Left ventricle myocardium inferior (tissue), 1 donor: ENCODE measurements at places on chromosomes 4 and X. TPM values are rescaled to one million over a fixed set of nuclear protein-coding genes. Genes with fewer than 3 reads are reported as not detected.

DNA sequence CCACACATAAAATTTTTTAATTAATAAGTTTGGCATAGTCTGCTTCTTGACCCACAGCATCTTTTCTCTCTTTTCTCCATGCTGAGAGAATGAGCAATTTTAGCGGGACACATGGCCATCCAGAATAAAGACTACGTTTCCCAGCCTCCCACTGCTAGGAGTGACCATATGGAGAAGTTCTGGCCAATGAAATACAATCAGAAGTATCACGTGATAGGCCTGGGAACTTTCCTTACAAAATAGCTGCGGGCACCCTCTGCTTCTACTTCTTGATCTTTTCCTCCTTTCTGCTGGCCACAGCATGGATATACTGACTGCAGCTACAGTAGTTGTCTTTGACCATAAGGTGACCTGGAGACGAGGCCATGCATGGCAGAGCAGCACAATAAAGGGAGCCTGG is 348.0 kb downstream of the BCOR start:
- DNase-seq, result no peak

DNA sequence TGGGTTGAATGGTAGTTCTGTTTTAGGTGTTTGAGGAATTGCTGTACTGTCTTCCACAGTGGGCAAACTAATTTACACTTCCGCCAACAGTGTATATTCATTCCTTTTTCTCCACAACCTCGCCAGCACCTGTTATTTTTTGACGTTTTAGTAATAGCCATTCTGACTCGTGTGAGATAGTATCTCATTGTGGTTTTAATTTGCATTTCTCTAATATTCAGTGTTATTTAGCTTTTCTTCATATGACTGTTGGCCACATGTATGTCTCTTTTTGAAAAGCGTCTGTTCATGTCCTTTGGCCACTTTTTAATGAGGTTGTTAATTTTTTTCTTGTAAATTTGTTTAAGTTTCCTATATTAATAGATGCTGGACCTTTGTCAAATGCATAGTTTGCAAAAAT is 26.9 kb upstream of the WDR17 start:
- no peak for DNase-seq

GRCh38 chr4:153940916-153941315 is 152.0 kb upstream of the SFRP2 start:
- no peak for DNase-seq

DNA sequence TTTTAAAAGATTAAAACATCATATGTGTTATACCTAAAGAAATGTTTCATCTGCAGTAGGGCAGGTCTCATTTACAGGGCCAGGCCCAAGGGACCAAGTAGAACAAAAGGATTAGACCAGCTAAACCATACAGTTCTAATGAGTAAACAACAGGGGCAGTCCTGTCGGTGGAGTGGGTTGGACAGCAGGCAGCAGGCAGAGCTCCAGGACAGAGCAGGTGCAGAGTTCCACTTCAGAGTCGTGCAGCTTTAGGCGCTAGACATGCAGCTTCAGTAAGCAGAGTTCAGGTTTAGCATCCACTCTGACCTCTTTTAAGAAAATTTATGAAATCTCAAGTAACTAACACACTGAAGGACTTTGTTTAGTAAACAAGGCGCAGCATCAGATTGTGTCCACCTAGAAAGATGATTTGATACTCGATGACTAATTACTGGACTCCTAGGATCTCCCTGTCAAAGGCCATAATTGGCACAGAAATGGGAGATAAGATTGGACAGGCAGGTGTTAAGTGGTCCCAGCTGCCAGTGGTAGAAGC is 487.7 kb upstream of the INTU start:
- no peak for DNase-seq

DNA sequence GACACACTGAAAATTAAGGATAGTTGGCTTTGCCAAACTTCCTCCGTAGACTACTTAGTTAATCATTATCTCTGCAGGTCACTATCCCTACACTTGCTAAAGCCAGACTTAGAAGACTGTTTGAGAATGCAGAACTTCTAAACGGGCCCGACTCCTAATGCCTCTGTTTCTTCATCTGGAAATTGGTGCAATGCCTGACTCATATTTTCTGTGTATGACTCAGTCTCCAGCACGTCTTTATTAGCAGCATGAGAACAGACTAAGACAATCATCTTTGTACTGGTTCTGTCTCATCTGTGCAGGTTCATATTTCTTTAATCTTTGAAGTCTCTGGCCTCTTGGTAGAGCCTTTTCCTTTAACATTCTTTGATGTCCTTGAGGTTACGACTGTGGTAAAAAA is 411.9 kb upstream of the ACTRT1 start:
- no peak for DNase-seq

DNA sequence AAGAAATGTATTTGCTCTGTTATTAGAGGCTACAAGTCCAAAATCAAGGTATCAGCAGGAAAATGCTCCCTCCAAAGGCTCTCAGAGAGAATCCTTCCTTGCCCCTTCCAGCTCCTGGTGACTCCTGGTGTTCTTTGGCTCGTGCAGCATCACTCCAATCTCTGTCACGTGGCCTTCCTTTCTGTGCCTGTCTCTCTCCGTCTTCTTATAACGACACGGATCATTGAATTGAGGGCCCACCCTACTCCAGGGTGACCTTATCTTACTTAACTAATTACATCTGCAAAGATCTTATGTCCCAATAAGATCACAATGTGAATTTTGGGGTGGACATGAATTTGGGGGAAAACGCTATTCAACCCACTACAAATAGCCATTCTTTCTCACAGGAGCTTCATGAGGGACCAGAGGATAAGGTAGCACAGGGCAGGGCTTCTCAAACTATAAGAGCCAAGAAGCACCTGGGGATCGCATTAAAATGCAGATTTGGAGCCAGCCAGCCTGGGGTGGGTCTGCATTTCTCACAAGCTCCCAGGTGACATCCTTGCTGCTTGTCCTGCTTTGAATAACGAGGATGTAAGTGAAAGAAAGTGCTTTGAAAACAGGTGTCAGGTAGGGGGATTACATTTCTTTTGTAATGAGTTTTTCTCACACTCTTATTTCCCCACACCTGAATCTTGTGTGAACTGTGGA is 41.9 kb upstream of the APLN start:
- no peak for DNase-seq

DNA sequence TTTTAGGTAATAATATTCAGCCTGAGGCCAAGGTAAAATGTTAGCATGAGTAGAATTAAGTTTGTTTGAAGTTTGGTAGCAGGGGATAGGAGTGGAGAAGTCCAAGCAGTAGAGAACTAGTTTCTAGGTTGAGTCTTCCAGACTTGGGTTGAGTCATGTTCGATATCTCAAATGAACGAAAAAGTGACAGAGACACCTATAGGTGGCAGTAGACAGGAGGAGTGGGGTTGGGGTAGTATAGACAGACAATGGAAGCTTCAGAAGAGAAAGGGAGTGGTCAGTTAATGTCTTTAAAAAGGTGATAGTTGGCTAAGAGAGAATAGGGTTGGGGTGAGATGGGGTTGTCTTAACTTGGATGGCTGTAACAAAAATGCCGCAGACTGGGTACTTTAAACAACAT is 58.7 kb upstream of the EMCN start:
- no peak for DNase-seq

- DNase-seq, result no peak
Observed at GRCh38 chr4:170497112-170497511, 407.4 kb upstream of the AADAT start.

DNA sequence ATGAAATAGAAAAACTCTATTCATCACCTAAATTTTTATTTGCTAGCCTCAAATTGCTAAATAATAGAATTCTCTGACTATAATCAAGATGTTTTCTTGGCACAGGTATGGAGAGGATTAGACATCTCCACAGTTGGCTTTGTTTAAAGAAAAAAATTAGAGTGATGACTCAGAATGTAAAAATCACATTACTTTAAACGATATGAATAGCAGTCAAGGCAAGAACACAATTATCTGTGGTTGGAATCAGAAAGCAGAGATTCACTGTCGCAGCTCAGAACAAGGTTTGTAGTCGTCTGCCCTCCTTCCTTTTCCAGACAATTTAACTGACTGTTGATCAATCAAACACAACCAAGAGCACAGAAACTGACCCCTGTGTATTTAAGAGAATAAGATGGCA is 32.2 kb upstream of the CCKAR start:
- DNase-seq, result no peak

GRCh38 chrX:70664726-70665125 is 220.1 kb downstream of the DLG3 start:
- DNase-seq, result no peak

DNA sequence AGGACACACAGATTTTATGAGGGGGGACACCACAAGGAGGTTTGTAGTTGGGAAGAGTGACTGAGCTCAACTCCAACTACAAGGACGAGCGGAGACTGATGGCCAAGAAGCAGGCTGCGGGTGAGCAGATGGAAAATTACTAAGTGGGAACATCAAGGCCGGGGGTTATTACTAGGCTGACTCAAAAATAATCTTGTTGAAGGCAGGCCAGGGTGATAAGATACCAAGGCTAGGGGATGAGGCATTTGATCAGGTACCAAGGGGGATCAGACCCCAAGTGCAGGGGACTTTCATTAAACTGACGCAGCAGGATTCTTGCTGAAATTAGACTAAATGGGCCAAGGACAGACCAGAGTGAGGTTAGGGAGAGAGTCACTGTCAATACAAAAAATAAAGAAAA is 119.4 kb upstream of the SORBS2 start:
- no peak for DNase-seq

DNA sequence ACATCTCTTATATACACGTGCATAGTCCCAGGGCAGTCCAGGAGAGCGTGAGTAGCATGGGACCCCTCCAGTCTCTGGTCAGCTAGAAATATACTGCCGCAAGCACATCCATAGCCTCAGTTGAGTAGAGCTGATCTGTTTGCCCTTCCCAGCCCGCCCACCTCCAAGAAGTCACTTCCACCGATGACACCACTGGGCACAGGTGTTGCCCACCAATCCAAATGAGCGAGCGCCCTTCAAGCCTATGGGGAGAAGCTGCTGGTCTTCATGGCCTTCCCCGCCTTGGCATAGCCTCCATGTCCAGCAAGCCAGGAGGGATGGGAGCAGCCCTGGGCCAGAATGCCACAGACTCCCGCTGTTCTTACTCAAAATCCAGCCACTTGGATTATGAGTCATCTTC is 10.2 kb downstream of the DUSP9 start:
- DNase-seq, result no peak

DNA sequence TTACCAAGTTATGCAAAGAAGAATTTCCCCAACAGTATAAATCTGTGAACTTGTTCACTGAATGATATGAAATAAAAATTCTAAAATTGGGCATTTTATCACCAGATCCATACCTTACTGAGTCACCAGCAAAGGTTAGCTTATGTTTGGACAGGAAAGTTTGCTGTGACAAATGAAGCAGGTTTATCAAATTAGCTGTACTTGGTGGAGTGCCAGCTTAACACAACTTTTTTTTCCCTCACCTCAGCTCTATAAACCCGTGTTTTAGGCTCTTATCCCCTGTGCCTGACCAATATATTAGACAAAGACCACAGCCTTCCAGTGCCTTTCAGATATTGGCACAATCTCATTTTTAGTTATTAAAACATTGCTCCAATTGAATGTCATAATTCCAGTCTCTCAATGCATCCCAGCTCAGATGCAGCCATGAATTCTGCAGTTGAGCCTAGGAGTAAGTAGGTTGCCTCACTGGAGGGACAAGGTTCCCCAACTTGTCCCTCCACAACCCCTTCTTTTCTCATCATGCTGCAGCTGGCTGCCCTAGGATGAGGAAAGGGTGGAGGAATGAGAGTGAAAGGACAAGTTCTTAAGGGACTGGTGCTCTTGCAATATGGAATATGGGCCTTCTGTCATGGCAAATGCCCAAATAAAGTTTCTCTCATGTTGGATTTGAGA is 27.0 kb upstream of the PDGFC start:
- no peak for DNase-seq

DNA sequence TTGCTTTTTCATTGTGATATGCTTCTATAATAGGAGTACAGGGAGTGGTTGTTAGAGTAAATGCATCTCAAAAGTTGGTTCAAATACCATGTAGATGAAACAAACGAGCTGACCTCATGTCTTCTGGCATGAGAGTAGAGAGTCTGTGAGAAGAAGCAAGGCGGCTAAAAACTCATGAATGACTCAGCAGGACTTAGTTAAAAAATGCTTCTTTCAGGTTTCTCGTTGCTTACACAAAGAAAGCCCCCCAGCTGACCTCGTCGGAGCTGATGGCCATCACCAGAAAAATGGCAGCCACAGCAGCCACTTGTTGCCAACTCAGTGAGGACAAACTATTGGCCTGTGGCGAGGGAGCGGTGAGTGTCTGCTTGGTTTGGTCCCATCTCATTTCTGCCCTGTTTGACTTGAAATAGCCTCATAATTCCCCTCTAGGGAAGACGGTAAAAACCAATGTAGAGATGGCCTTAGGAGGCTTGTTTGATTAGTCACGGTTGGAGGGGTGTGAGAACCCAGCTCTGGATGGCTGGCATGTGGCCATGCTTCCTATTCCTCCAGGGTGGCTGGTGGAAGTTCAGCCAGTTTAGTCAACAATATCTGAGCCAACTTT is 14.5 kb downstream of the AFP start:
- peak; percentile 25 for DNase-seq

PDE6B gene
- total RNA-seq, result 2.7 TPM

PPP2R2C gene
- 9.7 TPM for total RNA-seq

FAM156B gene
- total RNA-seq, result 5.9 TPM

IL15 gene
- 2.2 TPM for total RNA-seq
